ENCODE measurements at places on chromosomes 16 and 17.
A peak's percentile ranks its signal among the peaks of the same experiment; 100 is the strongest.

GRCh38 chr16:49766225-49766624 is 89.7 kb downstream of the ZNF423 start:
- DNase-seq: no peak

DNA sequence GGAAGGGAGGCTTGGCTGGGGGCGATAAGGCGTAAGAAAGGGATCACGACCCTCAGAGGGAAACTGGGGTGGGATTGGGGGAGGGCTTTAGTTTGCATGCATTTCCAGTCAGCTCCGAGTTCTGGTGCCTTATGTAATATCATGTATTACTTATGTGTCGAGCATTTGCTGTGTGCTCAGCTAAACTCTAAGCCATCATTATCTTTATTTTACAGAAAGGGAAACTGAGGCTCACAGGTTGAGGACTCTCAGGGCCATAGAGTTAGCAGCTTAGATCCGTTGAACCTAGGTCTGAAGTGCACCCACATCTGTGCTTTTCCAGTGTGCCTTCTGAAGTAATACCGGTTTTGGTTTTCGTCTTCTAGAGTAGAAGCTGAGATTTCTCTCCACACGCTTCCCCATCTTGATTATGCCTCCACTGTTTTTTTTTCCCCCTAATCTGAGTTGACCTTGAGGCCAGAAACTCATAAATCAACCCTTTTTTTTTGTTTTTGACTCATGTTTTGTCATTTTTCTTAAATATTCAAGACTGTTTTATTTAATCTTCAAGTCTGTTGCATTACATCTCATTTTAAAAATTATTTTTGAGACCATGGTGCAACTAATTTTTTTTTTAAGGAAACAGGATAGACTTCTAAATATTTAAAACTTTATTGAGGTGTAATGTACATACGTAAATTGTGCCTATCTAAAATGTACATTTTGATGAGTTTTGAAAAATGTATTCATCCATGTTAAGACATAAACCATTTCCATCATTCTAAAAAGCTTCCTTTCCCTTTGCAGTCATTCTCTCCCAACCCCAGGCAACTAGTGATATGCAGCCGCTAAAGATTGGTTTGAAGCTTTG is 741 bp downstream of the CYB5B start:
- DNase-seq: no peak

DNA sequence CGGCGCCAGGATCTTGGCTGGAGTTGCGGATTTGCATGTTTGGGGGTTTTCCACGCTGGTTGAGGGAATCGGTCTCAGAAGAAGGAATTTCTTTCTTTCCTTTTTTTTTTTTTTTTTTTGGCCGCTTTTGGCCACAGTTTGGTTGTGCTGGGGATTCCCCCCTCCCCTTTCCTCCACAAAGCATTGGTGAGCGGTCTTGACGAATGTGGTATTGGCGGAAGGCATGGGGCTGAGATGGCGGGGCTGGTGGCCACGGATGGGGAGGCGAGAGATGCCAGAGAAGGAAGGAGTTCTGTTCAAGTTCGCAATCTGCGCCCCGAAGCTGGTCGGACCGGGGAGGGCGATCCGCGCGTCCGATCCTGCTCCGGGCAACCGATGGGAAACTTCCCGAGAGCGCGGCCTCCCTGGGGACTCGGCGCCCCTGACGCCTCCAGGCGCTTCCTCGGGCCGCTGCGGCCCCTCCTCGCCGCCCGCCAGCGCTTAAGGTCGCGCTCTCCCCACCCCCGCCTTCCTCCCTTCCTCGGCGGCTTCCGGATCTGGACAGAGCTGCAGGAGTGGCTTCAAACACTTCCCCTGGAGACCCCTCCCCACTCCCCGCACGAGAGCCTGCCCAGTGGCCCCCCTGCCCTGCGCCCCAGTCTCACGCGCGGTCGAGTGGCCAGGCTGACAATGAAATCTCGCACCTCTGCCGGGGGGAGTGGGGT is 43.2 kb downstream of the RAI1 start:
- no peak for DNase-seq

DNA sequence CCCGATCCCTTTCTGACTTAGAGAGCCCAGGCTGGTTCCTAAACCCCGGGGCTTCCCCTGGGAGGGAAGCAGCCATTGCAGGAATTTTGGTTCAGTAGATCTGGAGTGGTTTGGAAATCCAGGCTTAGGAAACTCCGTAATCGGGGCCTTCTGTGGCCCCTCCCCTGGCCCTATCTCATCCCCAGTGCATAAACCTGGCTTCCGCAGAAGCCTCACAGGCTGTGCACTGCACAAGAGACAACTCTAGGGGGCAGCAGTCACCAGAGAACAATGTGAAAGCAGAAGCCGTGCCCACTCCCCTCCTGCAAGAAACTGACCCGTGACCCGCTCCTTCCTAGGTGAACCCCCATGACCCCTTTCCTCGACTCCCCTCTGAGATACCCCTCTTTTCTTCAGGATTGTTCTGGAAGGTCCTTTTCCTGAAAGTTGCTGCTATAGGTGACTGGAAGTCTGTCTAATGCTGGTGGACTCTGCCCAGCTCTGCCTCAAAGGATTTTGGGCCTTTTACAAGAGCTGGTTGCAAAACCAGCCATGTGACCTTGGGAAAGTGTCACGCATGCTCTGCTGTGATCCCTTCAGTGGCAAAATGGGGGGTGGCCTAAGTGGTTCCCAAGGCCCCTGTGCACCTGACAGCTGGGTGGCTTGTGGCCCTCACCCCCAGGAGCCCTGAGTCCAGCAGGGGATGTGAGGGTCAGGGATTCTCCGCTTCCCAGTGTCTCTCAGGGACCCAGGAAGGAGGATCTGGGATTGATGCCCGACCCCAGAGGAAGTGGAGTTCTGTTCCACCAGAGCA is 14.4 kb downstream of the GUCY2D start:
- DNase-seq: peak; percentile 66

GRCh38 chr17:78322858-78323455 is 36.9 kb downstream of the SOCS3 start:
- DNase-seq: no peak

DNA sequence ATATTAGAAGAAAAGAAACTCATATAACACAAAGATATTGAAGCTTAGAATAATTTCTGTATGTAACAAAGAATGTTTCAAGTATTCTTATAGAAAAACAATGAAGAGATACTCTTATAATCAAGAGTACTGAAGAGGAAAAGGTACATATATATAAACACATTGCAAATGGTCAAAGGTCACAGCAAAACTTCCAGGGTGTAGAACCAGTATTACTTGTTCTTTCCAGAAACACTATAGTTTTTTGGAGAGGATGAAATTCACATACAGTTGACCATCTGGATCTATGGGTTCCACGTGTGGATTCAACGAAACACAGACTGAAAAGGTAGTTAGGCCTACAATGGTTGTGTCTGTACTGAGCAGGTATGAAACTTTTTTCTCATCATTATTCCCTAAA is 22.6 kb downstream of the PRPSAP1 start:
- DNase-seq: no peak

DNA sequence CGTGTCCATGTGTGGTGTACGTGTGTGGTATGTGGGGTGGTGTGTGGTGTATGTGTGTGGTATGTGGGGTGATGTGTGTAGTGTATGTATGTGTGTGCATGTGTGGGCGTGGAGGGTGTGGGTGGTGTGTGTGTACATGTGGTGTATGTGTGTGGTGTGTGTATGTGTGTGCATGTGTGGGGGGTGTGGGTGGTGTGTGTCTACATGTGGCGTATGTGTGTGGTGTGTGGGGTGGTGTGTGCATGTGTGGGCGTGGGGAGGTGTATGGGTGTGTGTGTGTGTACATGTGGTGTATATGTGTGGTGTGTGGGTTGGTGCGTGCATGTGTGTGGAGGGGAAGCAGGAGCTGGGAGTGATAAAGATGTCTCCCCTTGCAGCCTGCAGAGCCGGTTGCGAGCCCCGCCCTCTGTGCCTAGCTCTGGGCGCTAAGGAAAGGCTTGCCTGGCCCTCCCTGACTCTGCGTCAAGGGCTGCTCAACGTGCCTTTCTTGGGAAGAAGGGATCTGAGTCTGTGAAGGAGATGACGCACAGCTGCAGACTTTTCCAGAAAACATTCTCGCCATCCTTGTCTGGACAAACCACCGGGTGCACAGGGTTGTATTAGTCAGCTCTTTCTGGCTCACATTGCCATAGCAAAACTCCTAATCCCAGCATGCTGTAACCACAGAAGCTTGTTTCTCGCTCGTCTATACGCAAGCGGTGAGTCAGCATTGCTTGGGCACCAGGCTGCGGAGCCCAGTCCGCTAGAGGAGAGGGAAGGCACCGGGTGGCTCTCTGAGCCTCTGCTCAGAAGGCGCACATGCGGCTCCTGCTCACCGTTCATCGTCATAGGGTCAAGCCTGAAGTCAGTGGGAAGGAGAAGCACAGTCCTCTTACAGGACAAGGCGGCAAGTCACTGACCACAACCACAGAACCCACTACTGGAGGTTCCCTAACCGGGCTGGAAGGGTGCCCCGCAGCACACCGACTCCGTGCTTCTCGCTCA is 2.0 kb upstream of the CD300H start:
- DNase-seq: no peak

DNA sequence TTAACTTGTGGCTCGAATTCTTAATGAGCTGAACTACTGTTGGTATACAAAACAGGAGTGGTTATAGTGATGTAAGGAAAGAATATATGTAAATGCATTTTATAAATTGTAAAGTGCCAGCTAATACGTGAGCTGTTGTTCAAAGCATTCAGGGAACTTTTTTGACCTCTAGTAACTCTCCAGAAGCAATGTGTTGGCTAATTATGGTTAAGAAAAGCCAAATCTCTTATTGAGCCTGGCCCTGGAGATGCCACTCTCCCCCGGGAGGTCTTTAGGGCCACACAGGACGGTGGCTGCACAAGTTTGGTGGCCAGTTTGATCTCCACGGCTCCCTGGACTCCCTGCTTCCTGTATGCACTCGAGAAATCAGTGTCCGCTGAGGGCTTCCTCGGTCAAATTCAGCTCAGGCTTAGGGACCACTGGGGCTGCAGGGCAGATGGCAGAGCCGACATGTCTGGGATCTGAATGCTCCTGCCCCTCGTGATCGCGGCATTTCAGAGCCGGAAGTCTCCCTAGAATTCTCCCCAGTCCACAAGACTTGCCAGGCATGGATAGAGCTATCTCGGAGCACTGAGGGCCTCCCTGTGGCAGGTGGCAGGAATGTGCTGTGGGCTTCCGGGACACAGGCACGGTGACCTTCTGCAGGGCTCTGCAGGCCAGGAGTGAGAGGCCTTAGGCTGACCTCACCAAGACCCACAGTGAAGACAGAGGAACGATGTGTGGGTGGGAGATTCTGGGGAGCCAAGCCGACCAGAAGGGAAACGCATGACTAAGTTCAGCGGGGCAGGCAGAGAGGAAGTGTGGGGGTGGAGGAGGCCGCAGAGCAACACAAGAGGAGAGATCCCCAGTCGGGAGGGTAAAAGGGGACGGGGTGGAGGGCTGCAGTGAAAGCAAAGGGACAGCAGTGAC is 18.6 kb upstream of the PITPNM3 start:
- DNase-seq: peak; percentile 49

- DNase-seq: no peak
These were observed 148.3 kb downstream of the KATNIP start for GRCh38 chr16:27698266-27698665.

GRCh38 chr16:31487720-31488467 is 5.0 kb downstream of the SLC5A2 start:
- DNase-seq: peak; percentile 66

DNA sequence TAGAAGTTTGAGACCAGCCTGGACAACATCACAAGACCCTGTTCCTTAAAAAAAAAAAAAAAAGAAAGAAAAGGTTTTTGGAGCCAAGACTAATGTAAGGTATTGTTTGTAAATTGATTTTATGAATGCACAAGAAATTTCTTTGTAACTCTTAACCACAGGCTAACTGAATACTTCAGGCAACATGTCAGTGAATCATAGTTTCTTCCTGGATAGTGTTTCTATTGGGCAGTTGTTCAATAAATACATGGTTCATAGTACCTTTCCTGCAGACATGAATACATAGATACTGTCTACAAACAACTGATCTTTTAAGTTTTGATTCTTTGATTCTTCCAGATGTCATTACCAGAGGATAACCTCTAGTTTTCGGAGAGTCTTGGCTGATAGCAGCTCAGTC is 11.6 kb downstream of the DDX42 start:
- no peak for DNase-seq

DNA sequence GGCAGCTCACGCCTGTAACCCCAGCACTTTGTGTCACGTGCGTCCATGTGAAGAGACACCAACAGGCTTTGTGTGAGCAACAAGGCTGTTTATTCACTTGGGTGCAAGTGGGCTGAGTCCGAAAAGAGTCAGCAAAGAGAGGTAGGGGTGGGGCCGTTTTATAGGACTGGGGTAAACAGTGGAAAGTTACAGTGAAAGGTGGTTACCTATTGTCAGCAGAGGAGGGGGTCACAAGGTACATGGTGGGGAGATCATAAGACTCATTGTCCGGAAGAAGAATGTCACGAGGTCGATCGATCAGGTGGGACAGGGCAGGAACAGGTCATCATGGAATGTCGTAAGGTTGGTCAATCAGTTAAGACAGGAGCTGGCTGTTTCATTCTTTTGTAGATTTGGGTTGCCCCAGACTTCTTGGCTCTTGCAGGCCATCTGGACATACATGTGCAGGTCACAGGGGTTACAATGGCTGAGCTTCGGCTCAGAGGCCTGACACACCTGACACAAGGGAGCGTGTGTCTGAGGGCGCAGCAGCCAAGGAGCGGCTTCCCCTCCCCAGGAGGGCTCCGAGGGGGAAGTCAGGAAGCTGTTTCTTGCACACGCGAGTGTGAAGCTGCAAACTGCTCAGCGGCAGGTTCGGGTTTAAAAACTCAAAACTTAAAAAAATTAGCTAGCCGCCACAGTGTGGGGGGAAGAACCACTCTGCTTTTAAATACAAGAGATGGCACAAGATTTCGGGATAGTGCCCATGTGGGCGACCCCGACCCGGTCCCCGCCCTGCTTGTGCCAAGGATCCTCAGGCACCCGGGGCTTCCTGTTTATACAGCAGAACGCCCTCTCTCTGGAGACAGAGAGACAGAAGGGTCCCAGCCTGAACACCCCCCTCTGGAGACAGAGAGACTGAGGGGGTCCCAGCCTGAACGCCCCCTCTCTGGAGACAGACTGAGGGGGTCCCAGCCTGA is 12.4 kb upstream of the TEX19 start:
- no peak for DNase-seq

DNA sequence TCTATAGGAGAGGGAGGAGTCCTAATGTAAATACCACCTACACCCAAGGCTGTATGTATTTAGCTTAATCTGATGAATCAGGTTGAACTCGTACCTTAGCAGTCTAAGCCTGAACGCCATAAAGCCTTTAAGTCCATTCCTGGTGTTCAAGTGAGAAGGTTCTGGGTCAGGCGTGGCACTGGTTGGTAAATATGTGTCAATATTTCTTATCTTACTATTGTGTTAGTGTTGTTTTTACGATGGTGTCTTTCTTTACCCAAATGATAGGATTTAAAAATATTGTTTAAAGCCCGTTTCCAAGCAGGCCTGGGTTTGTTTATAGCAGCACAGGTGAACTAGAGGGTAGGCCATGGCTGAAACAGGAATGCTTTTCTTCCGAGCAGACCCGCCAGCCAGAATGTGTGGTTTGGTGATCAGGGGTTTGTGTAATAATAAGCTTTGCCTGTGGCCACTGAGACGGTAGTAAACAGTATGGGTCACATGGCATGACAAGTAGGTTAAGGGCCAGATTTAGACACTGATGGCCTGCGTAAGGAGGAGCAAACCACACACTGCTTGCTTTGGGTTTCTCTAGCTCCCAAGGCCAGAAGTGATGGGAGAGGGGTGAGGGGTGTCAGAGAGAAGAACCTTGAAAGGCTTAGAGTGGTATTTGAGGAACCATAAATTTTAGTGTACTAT is 3.3 kb downstream of the TMEM94 start:
- DNase-seq: no peak

GRCh38 chr16:57039148-57039812 is 49.9 kb downstream of the NLRC5 start:
- DNase-seq: peak; percentile 49
